ENCODE measurements at places on chromosomes 1 and 21.

- no peak for DNase-seq
Measured at GRCh38 chr1:5271264-5271663, 616.9 kb downstream of the AJAP1 start.

- peak; percentile 43 for DNase-seq
Measured at GRCh38 chr1:206590025-206590758, 22.1 kb downstream of the EIF2D start.

DNA sequence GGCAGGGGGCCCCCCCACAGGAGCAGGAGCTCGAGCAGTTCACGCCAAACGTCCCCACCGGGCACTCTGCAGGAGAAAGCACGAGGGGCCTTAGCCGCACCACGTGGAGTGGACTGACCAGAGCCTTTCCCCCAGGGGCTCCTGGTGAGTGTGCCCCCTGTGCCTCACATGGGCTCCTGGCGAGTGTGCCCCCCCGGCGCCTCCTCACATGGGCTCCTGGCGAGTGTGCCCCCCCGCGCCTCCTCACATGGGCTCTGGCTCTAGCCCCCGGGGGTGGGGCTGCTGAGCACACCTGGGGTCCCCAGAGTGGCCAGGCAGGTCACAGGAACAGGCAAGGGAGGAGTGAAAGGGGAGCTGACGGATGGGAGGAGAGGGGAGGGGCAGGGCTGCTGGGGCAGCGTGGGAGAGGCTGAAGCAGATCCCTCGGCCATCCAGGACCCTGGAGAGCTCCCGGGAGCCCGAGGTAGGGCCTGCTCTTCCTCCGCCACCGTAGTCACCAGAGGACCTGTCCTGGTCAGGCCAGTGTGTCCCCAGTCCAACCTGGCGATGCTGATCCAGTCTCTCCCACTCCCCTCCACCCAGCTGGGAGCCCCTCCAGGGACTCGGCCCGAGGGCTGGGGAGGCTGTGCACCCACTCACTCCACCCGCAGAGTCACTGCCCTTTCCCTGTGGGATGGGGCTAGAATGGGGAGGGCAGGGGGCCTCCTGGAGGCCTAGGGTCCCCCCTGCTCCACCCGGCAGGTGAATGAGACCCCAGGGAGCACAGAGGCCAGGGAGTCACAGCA, 47.6 kb downstream of the ARHGEF16 start:
- DNase-seq: peak; percentile 37

DNA sequence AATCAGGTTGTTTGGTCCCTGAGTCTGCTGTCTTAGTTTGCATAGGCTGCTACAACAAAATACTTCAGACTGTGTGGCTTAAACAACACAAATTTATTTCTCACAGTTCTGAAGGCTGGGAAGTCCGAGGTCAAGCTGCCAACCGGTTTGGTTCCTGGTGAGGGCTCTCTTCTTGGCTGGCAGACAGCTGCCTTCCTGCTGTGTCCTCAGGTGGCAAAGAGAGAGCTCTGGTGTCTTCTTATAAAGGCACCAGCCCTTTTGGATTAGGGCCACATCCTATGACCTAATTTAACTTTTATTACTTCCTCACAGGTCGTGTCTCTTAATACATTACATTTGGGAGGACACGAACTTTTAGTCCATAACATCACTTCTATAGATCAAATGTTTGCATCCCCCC, 89.6 kb upstream of the CD34 start:
- DNase-seq: no peak

DNA sequence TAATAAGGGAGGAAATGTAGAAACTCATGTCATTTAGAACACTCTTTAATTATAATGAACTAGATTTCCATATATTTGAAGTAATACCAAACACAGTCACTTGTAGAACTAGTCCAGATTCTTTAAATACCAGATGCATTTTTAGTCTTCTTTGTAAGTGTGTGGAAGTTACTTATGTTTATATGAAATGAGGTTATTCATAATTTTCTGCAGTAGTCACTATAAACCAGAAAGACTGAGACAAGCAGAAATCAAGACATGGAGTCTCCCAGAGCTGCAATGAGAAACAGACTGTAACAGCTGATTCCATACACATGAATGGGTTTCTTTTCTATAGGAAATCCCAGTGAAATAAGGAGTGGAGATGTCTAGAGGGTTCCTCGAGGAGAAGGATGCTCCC, 216.6 kb upstream of the ZP4 start:
- DNase-seq: peak; percentile 0

DNA sequence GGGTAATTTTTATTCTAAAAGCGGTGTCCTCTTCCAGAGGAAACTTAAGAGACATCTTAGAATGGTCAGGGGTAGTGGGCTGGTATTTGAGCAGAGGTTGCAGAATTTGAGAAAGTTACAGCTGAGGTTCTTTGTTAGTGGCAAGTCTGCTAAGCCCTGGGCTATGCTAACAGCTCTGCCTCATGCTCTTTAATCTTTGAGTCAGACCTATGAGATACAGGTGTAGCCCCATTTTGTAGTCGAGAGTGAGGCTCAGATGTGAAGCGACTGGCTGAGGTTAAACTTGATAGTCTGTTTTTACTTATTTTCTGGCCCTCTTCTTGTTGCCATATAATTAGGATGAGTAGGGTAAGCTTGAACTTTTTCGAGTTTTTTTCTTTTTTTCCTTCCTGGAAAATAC, 4.7 kb downstream of the HMGN2 start:
- no peak for DNase-seq

- DNase-seq: no peak
Measured at GRCh38 chr1:109476825-109477224, 6.9 kb upstream of the ATXN7L2 start.

DNA sequence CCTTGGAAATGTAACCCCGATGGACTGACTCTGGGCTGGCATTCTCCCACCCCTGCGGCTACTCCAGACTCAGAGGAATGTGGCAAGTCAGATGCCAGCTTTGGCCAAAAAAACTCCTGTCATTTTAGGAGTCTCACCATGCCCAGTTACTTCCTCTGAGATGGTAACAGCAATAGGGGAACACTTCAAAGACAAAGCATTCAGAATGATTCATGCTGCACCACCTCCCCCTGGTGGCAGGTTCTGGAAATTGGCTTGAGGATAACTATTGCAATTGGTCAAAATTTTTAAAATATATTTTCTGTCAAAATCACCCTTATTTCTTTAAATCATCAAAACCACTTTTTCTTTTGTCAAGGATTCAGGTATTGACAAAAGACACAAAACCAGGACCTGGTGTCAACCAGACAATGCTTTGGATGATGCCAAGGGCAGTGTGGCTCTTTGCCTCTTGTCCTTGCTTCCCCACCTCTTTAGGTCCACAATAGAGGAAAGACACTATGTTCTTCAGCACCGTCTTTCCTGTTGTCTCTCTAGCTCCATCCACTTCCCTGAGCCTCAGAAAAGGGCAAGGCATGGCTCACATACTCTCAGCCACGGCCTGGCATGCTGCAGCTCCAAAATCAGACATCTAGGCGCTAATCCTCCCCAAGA, 9.9 kb upstream of the CDCA8 start:
- peak; percentile 67 for DNase-seq

DNA sequence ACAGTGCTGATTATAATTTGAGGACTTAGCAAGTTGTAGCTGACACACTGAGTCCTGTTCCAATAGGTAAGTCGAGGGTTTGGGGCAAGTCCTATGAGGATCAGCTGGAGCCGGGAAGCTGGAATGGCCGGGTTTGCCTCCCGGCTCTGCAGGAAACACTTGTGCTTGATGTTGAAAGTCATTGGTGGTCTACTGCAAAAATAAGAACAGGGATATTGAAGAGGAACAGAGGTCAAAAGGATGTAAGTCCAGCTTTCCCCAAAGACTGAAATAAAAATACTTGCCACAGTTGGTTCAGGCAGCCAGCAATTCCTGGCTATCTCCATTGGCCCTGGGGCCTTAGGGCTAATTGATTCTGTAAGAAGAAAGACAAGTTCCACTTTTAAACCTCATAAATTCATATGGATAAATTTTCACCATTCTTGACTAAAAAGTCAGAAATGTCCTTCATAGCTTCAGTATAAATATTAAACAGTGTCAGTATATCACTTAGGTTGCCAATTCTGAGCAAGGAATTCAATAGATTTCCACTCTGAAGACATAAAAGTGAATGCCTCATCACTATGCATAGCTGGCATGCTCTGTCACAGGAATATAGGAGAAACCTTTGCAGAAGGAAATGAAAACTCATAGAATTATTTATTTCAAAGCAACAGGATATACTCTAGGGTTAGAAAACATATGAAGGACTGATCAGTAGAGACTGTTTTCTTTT, 165.2 kb downstream of the AK5 start:
- peak; percentile 54 for DNase-seq

GRCh38 chr1:203860396-203861025, 888 bp upstream of the SNRPE start:
- peak; percentile 47 for DNase-seq

DNA sequence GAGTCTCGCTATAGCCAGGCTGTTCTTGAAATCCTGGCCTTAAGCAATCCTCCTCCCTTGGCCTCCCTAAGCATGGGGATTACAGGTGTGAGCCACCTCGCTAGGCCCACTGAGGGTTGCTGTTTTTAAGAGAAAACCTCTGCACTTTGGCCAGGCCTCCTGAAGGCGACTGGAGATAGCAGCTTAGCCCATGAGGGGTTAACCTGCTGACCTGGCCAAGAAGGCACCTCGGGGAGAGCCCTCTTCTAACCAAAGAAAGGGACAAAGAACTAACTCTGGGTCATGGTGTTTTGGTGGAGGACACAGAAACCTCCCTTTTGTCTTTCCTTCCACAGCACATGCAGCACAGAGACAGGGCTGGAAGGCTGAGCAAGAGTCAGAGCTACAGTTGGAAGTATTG, 17.7 kb upstream of the KNCN start:
- no peak for DNase-seq

DNA sequence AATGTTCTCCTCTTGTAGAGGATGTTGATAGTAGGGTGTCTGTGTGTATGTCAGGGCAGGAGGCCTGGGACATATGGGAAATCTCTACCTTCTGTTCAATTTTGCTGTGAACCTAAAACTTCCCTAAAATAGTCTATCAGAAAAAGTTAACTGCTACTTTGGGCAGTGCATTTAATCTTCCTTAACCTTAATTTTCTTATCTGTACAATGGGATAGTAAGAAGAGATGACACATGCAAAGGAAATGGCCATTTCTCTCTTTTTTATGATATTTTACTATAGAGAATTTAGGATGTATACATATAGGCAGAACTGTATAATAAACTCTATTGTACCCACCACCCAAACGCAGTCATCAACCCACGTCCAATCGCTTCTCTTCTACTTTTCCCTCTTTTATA, 8.6 kb downstream of the AGO3 start:
- no peak for DNase-seq
